HTR-8/SVneo (cell line): ENCODE measurements at places on chromosomes 12 and 14.

DNA sequence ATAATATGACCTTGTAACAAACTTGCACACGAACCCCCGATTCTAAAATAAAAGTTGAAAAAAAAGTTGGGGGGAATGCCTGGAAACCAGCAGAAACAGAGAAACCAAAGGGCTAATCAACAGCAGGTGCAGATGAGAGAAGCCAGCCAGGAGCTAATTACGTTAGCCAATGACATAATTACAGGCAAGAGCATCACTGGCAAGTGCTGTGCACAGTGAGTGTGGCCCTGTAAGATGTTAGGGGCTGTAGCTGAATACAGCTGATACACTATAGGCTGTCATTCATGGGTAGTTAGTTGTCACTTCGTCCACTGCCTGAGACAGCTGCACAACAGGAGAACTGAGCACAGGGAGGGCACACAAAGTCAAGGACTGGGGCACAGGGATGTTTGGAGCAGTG, 7.3 kb upstream of the FGF23 start:
- no peak for DNase-seq

DNA sequence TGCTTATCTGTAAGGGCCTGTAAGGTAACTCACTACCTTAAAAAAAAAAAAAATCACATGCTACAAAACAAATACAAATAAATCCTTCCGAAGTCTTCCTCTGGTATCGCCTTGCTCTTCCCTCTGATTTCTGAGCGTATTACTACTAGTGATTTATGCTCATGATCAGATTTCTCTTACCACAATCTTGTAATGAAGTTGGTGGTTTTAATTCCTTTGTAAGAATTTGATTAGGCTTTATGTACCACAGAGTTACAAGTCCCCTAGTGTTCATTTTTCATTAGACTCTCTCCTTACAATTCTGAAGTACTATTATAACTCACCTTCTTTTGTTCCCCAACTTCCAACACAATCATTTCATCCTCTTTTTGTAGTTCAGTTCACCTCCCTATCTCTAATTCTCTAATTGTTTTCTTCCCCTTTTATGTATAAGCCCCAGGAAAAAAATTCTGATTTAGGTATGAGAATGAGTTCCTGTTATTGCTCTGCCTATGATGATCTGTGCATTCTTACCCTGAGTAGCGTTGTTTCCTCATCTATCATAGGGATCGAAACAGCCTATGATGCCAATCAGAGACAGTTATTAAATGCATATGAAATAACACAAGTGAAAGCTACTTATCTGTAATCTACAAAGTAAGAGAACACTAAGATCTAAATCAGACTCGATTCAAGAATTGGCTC, 81.5 kb downstream of the EPS8 start:
- DNase-seq: no peak

DNA sequence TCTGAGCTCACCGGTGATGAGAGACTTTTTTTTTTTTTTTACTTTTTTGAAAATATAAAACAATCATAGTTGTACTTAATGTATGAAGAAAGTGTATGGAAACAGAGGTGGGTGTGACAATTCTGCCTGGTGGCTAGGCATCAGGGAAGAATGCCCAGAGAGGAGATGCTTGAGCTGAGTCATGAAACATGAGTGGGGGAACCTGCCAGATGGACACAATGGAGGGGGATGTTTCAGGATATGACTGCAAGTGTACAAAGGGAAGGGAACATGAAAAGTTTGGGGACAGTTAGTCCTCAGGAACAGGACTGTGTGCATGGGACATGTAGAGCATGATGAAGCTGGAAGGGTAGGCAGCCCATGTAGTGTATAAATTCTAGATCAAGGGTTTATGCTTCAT, 274.2 kb upstream of the E2F7 start:
- DNase-seq: no peak

GRCh38 chr12:113194971-113195391, 9.5 kb downstream of the RITA1 start:
- DNase-seq: peak; percentile 45

- DNase-seq: no peak
Measured at GRCh38 chr12:112107306-112108201, 1.0 kb downstream of the NAA25 start.

DNA sequence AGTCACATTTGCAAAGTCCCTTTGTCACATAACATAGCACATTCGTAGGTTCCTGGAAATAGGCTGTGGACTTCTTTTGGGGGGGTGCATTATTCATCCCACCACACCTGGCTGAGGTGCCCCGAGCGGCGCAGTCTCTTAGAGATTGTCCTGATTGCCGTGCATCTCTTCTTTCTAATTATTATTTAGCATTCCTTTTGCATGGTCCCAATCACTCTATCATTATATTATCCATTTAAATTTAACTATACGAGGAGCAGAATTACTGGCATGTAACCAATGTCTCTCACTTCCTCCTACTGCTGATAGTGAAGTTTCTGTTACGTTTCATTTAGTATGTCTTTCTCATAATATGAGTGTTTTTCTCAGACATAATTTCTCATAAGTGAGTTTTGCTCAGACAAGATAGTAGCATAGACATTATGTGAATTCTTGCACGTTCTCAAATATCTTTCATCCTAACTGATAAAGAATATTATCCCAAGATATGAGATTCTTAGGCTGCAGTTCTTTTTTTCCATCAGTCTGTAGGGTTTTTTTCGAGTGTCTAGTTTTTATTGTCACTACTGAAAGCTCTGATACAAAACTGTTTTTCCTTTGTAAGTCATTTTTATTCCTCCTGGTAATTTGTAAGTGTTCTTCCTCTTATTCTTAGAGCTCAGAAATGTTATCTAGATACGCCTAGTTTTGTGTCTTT, 444.3 kb downstream of the NELL2 start:
- no peak for DNase-seq

- no peak for DNase-seq
Measured at GRCh38 chr12:108727161-108727560, 4.2 kb downstream of the CORO1C start.
